Activated T-helper 17 cell treated with anti-CD3 and anti-CD28 coated beads, Interleukin-2, amount 50 U/mL, for 72 hours (primary cell): ENCODE measurements at places on chromosomes 13 and 19. TPM values are rescaled to one million over a fixed set of nuclear protein-coding genes. Genes with fewer than 3 reads are reported as not detected.

ANO8 gene
- total RNA-seq = 3.6 TPM

HRC gene
- total RNA-seq = not detected

FFAR3 gene
- 1.7 TPM for total RNA-seq

KLK11 gene
- total RNA-seq = not detected
